ENCODE measurements at places on chromosomes 3 and 15.

GRCh38 chr3:194256040-194256945 lies 94.8 kb downstream of the CPN2 start:
- no peak for DNase-seq

DNA sequence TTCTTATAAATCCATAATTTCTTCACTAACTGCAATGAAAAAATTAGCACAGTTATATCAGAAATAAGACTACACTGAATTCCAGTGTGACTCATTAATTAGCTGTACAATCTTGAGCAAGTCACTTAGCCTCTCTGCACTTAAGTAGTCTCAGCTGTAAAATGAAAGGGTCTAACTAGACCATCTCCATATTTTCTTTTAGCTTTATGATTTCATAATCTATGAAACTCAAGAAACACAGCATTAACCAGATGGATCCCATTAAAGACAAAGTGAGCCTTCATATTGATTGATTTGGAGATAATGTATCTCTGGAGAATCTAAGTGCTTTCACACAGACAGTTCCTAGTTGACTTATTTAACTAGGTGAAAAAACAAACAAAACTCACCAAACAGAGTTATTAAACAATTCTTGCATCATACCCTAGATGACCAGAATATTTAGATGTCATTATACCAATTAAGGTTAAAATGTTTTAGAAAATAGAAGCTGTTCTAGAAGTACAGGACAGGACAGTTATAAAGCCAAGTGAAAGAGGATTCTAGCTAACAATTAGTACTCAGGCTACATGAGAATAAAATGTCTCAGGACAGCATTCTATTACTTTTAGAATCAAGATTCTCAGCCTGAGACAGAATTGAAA lies 11.2 kb downstream of the CSNK1G1 start:
- no peak for DNase-seq

GRCh38 chr3:13650210-13651056 lies 101.5 kb downstream of the FBLN2 start:
- DNase-seq, result peak; percentile 73

GRCh38 chr15:63371297-63371918 lies 10.2 kb downstream of the CA12 start:
- DNase-seq, result no peak

- DNase-seq, result no peak
Measured at GRCh38 chr3:8838234-8838633, 68.8 kb upstream of the OXTR start.

GRCh38 chr15:75149867-75150709 lies 51.6 kb upstream of the C15orf39 start:
- no peak for DNase-seq

DNA sequence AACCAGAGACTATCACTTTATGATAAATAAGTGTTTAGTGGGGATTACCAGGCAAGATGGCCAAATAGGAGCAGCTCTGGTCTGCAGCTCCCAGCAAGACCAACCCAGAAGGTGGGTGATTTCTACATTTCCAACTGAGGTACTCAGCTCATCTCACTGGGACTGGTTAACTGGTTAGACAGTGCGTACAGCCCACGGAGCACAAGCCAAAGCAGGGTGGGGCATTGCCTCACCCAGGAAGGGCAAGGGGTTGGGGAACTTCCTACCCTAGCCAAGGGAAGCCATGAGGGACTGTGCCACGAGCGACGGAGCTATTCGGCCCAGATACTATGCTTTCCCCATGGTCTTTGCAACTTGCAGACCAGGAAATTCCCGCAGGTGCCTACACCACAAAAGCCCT lies 171.0 kb downstream of the CTNNB1 start:
- no peak for DNase-seq

DNA sequence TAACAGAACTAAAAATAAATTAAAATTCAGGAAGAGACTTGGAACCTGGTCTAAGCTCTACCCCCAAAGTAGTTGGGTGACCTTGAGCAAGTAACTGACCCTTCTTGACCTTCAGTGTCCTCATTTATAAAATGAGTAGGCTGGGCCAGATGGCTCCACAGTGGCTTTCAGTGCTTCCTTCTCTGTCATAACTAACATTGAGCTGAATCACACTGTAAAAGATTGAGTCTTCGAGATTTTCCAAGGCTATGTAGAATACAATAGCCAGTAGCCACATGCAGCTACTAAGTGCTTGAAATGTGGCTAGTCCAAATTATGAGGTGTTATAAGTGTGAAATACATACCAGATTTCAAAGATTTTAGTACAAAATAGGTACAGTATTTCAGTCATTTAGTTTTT lies 313.3 kb downstream of the MECOM start:
- DNase-seq, result no peak

DNA sequence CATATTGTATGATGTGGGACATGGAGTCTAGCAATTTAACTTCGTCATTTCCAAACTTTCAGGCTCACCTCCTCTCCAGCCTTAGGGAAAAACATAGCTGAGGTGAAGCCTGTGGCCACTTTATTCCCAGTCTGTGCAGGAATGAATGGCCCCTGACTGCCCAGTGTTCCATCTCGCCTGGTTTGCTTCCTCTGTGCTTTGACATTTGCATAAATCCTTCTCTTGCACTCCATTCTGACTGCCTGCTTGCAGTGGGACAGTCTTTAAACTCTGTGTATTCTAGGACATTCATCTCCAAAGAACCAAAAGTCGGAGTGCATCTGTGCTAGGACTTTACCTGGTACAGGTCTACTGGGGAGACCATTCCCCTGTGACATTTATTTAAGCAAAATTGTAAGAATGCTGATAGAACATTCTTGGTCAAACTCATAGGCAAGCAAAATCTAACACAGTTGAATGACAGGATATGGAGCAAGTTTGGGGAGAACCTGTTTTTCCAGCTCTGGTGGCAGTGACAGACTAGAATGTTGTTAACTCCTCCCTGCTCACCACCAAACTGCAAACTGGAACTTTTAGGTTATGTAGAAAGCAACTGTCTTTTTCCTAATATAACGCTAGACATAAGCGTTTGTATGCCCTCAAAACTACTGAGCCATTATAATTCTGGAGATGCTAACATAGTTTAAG lies 22.1 kb downstream of the TMED3 start:
- DNase-seq, result no peak

DNA sequence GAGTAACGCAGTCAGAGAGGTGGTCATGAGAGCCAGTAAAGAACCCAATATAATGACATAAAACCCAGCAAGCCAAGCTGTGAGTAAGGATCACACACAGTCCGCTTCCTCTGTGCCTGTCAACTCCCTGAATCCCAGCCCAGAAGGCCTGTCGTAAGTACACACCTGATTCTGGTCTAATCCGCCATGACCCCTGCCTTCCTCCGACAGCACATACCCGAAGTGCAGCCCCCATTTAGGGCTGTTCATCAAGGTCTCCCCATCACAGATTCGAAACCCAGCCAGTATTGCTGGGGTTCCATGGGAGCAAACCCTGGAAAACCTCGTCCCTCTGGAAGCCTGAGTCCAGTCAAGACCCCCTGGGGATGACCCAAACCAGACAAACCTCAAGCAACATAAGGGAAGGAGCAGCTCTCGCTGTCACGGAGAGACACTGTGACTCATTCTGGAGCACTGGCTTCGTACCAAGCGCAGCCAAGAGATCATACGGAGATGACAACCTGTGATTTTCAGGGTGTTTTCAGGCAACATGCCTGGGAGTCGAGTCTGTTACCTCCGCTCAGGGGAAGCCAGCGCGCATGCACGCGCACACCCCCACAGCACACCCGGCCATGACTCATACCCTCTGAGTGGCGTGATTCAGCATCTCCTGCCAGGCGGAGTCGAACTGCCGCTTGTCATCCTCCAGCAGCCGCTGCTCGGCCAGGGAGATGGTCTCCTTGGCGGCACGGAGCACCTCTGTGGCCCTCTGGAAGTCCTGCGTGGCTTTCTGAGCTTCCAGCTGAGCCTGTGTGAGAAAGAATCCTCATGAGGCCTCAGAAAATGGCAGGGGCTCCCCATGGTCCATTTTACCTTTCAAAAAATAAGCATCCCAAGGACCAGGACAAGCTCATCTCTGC lies 63.0 kb downstream of the SH3BP5 start:
- DNase-seq, result peak; percentile 84

- DNase-seq, result peak; percentile 60
Measured at GRCh38 chr3:98556164-98557130, 24.7 kb downstream of the GPR15 start.

DNA sequence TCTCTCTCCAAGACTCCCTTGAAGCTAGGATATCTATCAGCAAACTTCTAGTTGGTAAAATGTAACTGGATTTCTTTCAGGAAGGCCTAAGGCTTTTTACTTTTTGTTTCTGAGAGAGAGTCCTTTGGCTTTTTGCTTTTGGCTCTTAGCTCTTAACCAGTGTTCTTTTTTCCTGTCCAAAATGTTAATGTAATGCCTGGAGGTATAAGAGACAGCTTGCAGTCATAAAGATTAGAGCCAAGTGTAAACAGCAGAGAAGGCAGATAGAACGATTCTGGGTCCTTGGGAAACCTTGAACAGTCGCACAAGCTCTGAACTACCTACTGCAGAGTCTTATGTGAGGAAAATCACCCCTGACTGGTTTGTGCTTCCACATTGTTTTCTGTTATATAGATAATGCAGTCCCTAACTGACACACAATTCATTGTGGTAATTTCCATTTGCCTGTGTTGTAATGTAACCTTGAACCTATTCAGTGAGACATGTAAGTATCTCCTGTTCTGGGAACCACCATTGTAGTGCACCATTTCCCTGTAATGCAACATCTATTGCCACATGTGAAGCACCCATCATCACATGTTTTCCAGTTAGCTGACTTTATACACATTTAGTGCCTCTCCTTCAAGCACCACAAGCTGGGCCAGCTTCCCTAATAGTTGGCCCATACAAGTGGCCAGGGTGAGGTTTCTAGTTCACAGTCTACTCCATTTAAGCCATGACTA lies 1311.9 kb downstream of the ROBO1 start:
- DNase-seq, result no peak

- DNase-seq, result no peak
Measured at GRCh38 chr3:45515999-45516725, 78.4 kb upstream of the LIMD1 start.

- no peak for DNase-seq
Measured at GRCh38 chr3:153679714-153680113, 441.5 kb upstream of the ARHGEF26 start.

GRCh38 chr15:42929306-42929848 lies 8.8 kb upstream of the TTBK2 start:
- DNase-seq, result no peak

GRCh38 chr3:133448478-133449122 lies 48.7 kb downstream of the BFSP2 start:
- no peak for DNase-seq

DNA sequence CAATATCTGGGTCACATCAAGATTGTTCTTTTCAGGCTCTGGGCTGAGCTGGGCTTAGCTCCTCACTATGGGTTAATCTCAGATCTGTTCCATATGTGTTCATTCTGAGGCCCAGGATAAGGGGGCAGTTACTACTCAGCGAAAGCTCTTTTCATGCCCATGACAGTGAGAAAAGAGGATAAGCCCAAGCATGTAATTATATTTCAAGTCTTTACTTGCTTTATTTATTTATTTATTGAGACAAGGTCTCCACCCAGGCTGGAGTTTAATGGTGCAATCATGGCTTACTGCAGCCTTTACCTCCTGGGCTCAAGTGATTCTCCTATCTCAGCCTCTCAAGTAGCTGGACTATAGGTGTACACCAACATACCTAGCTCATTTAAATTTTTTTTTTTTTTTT lies 44.7 kb upstream of the SELENOK start:
- no peak for DNase-seq

GRCh38 chr15:40339621-40339945 lies 1.2 kb downstream of the CCDC9B start:
- DNase-seq, result no peak

- no peak for DNase-seq
Measured at GRCh38 chr3:9387322-9387655, 10.1 kb upstream of the SETD5 start.

DNA sequence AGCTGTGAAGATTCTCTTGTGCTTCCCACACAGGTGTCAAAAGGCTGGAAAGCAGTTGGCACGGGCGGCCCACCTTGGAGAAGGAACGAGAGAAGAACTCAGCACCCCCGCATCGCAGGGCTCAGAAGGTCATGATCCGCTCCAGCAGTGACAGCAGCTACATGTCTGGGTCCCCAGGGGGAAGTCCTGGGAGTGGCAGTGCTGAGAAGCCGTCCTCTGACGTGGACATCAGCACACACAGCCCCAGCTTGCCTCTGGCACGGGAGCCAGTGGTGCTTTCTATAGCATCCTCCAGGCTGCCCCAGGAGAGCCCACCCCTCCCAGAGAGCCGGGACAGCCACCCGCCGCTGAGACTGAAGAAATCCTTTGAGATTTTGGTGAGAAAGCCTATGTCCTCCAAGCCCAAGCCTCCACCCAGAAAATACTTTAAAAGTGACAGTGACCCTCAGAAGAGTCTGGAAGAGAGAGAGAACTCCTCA lies 31.4 kb downstream of the STARD5 start:
- DNase-seq, result no peak

- no peak for DNase-seq
Measured at GRCh38 chr3:72613871-72614270, 234.4 kb downstream of the SHQ1 start.

- no peak for DNase-seq
Measured at GRCh38 chr15:98146031-98146820, 185.7 kb downstream of the ARRDC4 start.

DNA sequence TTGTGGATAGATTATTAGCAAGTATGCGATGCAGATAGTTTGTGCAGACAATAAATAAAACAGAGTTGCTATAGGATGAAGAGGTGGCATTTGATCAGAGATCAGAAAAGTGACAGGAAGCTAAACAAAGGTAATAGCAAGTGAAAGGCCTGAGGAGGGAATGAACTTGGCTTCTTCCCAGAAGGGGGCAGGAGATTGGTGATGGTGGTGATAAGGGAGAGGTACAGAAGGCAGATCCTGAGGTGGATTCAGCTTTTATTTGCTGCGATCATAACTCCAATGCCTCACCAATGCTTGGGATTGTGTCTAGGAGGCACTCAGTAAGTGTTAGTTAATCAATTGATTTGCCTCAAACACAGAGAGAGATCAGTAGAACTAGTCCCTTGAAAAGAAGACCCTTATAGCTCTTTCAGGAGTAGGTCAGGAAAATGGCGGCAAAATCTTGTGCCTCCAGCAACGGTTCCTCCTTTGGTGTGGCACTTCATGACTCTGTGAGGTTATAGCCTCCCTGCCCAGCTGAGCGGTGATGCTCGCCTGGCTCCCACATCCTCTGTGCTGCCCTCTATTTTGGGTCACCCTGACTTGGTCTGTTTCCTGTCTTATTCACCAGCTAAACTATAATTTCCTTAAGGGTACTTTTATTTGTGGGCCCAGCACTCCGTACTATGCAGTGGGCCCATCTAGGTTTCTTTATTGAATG lies 37.5 kb downstream of the TGFBR2 start:
- DNase-seq, result no peak

DNA sequence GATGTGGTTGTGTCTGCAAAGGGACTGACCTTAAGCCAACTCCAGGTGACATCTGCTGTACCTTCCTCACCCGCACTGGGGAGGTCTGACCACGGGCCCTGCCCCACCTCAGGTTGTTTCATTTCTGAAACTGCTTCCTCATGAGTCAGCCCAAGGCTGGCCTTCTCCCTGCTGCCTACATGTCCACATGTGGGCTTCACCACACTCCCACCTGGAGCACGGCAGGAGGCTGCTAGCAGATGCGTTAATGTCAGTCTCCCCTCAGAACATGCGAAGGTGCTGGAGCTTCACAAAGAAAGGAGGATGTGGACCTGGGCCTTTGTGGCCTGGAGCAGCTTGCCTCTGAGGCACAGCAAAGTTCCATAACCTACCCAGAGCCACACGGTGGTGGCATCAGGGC lies 69.4 kb upstream of the PLXNA1 start:
- DNase-seq, result no peak
